Hematopoietic multipotent progenitor cell (in vitro differentiated cells): ENCODE measurements at places on chromosomes 3 and 15.

DNA sequence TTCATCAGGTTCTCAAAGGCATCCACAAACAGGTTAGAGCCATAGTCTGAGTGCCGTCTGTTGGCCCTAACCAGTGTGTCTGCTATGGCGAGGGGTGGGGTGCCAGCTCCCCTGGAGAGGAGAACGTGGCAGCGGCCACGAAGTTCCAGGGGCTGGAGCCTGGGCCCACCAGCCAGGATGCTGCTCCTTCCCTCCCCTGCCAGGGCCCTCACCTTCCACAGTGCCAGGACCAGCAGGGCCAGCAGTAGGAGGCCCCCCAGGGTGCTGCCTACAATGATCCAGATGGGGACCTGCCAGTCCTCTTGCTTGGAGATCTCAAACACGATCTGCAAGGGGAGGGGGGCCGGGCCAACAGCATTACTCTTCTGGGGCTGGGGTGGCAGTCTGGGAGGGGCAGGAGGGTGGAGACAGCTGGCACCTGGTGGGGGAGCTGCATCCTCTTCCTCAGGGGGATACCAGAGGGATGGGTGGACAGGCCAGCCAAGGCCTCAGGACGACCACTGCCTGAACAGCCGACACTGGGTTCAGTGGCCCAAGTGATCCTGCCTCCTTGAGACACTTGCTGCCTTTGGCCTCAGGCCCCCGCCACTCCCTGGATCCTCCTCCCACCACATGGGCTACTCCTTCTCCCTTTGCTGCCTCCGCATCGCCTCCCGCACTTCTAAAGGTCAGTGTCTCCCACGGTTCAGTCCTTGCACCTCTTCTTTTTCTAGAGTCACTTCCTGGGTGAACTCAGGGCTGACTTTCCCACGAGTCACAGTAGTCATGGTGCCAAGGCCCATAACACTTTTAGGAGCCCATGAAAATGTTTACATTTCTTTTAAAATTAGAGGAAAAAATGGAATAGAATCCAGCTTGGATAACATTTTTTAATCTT, 26.3 kb downstream of the FEM1B start:
- DNase-seq = no peak

DNA sequence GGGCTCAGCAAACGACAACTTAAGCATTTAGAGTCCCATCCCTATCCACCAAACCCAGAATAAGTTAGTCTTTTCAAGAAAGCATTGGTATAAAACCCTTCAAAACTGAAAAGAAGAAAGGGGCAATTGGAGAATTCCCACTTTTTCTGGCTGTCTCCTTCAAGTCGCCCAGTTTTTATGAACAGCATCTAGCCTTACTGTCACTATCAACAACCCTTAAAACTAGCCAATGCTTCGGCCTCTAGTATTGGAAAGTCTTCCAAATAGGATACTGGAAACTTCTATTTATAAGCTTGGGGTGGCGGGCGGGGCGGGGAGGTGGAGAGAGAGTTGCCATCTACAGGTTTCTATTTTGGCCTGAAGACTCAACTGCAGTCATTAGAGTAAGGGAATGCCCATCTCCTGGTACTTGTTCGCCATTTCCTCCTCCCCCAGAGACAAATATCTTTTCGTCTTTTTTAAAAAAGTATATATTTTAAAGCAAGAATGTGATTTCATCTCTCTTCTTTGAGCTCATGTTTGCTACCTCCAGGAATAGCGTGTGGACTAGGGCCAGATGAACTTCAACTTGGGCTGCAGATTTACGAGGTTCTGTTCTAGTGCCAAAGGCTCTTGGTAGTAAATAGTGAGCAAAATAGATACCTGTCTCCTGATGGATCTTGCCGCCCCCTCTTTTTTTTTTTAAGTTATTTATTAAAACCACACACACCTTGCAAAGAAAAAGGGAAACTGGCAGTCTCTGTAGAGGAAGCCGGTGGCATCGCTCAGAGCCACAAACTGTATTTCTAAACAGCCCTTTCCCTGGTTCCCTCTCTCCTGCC, 2.7 kb downstream of the BCL6 start:
- DNase-seq = no peak

GRCh38 chr15:27336676-27337075, 365.7 kb downstream of the GABRG3 start:
- DNase-seq = no peak

DNA sequence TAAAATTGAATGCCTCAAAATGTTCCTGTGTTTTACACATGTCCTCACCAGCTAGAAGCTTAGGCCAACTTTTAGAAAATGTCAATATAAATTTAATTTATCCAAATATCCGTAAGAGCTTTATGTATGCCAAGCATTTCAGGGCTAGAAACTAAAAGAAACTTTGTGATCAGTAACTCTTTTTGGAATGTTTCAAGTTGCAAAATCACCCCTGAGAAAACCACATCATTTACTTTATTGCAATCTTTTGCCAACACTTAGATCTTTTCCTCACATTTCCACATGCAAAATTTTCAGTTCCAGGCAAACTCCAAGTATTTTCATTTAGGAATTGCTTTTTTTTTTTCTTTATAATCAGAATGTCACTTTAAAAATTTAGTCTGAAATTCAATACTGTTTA, 20.1 kb upstream of the IGF1R start:
- DNase-seq = no peak

- DNase-seq = no peak
Observed at GRCh38 chr3:119279101-119279554, 15.1 kb upstream of the ARHGAP31 start.

DNA sequence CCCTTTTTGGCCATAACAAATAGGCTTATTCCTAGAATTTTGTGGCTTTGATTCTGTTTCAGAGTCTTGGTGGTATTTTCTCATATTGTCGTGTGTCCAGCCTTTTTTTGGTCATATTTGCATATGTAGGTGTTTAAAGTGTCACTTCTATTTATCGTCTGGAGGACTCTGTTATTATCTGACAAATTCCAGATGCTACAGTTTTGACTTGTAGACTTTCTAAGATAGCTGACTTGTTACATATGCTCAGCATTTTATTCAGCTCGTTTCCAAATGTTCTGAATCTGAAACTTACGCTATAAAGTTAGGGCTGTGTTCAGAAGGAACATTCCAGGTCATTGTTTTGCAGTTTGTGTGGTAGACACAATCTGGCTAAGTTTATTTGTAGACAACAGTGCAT, 1.9 kb downstream of the PPP4R2 start:
- DNase-seq = no peak

- DNase-seq = no peak
Observed at GRCh38 chr3:14601692-14602005, 49.9 kb upstream of the CCDC174 start.

GRCh38 chr3:71030748-71031147, 552.8 kb downstream of the FOXP1 start:
- DNase-seq = no peak

DNA sequence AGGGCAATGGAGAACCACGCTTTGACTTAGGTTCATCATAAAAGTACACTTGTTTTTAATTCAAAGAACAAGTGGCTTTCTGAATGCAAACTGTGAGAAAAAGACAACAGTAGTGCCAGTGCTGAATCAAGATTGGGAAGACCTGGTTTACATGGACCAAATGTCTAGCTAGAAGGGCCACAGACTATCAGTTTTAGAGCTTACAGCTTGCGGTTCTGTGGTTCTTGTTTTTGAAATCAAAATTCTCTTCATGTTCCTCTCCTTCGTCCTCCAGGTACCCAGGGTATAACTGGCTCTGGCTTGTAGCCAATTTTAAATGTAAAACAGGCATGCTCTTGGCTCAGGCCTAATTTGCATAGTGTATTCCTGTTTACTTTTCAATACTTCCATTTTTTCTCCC, 124.6 kb downstream of the TGFBR2 start:
- no peak for DNase-seq

DNA sequence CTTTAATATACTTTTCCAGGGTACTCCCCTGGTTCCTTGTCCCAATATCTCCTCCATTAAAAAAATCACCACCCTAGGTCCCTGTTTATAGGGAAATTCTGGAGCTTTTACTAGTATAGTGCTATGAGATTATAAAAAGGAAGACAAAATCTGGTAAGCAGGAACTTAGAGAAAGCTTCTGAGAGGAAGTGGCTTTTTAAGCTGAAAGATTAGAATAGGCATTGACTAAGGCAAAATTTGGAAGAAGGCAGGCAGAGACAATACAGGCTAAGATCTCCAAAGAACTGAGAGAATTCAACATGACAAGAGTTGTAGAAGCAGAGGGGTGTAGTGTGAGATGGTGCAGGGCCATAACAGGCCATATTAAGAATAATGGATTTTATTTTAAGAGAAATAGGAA, 25.8 kb downstream of the SGO1 start:
- DNase-seq = no peak

GRCh38 chr15:40499931-40500330, 29.1 kb downstream of the CHST14 start:
- no peak for DNase-seq

GRCh38 chr3:97297032-97297431, 467.5 kb upstream of the ARL6 start:
- DNase-seq = no peak

- peak; percentile 53 for DNase-seq
Observed at GRCh38 chr3:49785565-49786356, 581 bp downstream of the IP6K1 start.

DNA sequence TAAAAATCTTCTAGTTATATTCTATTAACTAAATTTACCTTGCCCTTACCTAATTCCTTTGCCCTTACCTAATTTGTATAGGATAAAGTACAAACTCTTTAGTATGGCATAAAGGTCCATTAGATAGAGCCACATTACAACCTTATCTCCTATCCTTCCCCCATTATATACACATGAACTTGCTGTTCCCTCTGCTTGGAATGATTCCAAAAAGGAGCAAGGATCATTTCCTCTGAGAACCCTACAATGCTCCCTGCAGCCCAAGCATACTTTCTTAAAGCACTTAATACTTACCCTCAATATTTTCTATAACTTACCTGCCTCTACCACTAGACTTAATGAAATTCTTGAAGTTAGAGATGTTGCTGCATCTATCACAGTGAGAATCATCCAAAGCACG, 118.9 kb upstream of the CCDC54 start:
- no peak for DNase-seq

DNA sequence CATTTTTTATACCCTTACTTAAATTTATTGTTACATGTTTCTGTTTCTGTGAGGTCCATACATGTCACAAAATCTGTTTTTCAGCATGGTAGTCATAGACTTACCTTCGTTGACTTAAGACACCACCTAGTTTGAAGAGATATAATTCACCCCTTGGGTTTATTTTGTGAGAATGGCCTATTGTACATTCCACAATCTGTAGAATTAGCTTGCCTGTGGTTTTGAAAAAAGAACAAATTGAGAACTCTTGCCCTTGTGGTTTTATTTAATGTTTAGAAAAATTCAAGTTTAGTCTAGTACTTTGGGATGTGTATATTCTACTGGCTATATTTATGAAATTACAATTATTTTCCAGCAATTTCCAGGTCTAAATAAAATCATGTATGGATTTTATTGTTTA, 31.6 kb downstream of the FILIP1L start:
- DNase-seq = no peak

- no peak for DNase-seq
Observed at GRCh38 chr15:75168374-75168773, 33.3 kb upstream of the C15orf39 start.

- DNase-seq = peak; percentile 81
Observed at GRCh38 chr3:181700168-181701087, 11.3 kb upstream of the SOX2 start.

- no peak for DNase-seq
Observed at GRCh38 chr15:31197497-31198414, 96.2 kb upstream of the TRPM1 start.

DNA sequence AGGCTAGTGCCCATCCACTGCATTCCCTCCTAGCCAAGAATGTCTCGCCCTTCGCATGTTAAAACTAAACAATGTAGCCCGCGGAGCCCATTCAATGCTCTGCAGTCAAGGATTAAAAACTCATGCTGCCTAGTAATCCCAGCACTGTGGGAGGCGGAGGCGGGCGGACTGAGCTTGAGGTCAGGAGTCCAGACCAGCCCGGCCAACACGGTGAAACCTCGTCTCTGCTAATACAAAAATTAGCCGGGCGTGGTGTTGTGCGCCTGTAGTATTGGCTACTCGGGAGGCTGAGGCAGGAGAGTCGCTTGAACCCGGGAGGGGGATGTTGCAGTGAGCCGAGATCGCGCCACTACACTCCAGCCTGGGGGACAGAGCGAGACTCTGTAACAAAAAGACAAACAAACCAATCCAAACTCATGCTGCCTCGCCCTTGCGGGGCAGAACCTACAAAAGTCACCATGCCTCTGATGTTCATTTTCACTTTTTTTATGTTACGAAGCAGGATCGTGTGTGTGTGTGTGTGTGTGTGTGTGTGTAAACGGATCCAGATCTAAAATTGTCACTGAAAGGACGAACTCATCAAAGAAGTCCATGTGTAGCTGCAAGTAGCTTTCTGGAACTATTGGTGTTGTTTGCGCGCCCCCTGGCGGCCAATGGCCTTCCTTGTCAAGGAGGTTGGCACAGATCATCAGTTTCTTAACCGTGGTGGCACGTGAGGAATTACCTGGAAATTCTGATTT, 54.8 kb upstream of the SPESP1 start:
- peak; percentile 75 for DNase-seq

GRCh38 chr15:68616397-68616796, 37.6 kb downstream of the CORO2B start:
- DNase-seq = no peak

DNA sequence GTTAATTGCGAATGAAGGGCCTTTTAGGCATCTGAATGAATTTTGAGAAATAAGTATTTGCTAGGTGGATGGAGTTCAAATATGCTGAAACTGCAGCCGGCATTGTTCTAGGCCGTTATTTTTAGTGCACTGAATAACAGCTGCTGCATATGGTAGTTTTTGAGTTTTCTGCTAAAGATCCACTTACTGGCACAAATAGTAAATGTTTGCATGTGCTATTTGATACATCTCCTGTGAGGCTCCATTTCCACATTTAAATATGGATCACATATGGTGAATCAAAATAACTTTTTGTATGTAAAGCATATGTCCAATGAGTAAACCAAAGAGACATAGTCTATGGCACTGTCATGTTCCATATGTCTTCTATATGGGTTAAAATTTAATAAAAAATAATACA, 56.7 kb upstream of the CNTN4 start:
- DNase-seq = no peak

- DNase-seq = no peak
Observed at GRCh38 chr3:132232231-132232792, 84.9 kb upstream of the ACP3 start.

- no peak for DNase-seq
Observed at GRCh38 chr3:38318766-38319671, 27.6 kb upstream of the XYLB start.

- no peak for DNase-seq
Observed at GRCh38 chr15:92444631-92445030, 51.0 kb downstream of the ST8SIA2 start.

GRCh38 chr3:100429187-100429716, 27.9 kb downstream of the LNP1 start:
- DNase-seq = no peak

- no peak for DNase-seq
Observed at GRCh38 chr15:36860792-36861191, 239.6 kb downstream of the MEIS2 start.

- DNase-seq = no peak
Observed at GRCh38 chr15:23910030-23910429, 222.9 kb upstream of the NDN start.
